Inflammatory macrophage treated with lipopolysaccharide for 4 hours (primary cell): ENCODE measurements at places on chromosomes 16 and 17.

DNA sequence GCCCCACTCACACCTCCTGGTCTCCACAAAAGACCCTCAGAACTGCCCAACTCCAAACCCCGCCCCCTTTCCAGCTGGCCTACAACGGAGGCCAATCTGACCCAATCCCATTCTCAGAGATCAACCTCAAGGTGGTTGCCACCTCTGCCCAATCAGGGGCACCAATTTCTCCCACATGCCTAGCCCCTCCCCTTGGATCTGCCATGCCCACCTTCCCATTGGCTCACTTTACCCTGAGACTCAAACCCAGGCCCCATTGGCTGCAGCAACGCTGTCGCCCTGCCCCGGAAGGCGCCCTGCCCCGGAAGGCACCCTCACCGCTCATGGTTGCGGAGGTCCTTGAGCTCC lies 10.6 kb downstream of the ZNF668 start:
- no peak for DNase-seq

DNA sequence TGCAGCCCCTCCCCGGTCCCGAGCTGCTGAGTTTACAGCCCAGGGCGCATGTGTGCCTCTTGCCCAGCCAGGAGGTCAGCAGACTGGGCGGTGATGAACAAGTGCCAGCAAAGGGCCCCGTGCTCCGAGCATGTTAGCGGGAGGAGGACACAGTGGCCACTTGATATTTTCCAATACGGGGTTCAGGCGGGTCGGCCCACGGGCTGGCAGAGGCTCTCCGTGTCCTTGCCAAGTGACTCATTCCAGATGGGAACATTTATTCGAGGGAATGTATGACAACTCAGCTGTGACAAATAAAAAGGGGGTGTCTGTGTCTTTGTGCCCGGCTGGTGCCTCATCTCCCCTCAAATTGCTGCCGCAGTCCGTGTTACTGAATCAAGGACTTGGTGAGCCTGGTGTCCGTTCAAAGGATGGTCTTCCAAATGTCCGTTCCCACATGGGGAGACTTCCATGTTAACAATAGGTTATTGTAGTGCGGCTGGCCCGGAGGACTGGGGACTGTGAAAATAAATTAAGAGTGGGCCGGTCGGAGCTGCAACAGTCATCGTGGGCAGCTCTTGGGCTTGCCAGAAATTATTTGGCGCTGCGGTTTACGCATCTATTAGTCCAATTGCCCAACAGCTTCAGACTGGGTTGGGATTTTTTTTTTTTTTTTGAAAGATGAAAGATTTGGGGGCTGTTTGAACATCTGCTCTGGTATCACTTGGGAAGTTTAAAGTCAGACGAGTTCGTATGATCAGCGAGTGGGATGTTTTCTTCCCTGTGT lies 174.0 kb upstream of the CIBAR2 start:
- DNase-seq, result no peak

- DNase-seq, result peak; percentile 40
These were observed 760 bp downstream of the SLFN12L start for GRCh38 chr17:35536664-35537171.

DNA sequence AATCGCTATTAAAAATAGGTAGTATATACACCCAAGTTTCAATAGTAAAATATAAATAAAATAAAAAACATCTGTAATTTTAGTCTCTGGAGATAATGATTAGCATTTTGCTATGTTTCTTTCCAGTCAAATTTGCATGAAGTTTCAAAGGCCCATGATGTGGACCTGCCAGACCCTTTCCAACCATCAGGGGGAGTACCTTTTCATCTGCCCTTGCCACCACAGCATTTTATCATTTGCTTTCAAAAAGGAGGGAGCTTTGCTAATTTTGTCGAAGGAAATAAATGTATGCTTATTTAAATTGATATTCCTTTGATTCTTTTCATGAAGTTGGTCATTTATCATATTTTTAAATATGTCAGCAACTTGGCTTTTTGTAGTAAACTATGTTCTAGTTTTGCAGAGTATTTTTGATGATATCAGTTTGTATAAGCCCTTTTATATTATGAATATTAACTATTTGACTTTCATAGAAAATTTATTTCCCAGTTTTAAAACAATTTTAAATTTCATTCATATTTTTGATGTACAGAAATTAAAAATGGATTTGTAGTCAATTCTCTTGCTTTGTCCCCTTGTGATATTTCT lies 115.2 kb upstream of the NETO2 start:
- peak; percentile 12 for DNase-seq

DNA sequence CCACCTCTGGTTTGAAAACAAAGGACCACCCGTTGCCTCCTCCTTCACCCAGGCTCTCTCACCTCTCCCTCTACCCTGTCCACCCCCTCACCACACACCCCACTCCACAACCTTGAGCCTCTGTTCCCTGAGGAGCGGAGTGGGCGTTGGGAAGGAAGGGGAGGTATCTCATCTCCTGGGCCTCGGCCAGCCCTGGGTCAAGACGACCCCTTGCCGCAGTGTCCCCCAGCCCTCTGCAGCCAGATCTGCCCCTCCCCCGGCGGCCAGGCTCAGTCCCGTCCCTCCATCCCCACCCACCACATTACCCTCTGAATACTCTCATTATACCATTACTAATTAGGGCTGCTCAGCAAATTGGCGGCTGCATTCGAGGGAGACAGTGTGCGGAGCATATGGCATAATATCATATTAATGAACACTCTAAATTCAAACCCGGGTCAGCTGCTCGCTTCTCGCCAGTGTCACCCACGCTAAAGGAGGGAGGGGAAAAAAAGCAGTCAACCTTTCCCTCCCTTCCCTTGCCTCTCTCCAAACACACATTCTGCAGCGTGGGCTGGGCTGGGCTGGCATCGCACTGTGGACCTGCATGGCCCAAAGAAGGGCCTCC lies 123.2 kb upstream of the LHX1 start:
- DNase-seq, result no peak

DNA sequence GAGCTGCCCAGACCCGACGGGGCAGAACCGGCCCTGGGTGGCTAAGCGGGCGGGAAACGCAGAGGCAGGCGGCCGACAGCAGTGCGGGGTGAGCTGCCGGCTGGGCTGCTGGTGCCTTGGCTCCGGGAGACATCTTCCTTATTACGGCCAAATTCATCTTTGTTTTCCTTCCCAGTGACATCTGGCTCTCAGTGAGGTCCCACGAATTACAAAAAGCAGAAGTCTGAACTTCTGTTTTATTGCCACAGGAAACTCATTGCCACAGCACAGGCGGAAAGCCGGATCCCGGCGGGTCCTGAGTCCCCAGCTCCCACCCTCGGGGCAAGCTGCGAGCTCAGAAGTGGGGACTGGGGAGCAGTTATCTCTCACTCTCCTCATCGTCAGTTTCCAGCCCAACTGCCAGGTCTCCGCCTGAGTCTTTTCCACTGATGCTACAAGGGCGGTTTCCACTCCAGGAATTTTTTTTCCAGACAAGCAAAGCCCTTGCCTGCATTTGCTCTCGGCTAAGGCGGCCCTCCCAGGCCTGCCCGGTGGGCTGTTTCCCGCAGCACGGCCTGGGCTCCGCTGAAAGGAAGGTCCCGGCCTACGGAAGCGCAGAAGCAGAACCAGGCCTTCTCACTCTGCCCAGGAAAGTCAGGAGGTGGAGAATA lies 40.3 kb downstream of the CBFA2T3 start:
- DNase-seq, result peak; percentile 83

GRCh38 chr17:73015722-73016276 lies 76.7 kb downstream of the SLC39A11 start:
- DNase-seq, result no peak

DNA sequence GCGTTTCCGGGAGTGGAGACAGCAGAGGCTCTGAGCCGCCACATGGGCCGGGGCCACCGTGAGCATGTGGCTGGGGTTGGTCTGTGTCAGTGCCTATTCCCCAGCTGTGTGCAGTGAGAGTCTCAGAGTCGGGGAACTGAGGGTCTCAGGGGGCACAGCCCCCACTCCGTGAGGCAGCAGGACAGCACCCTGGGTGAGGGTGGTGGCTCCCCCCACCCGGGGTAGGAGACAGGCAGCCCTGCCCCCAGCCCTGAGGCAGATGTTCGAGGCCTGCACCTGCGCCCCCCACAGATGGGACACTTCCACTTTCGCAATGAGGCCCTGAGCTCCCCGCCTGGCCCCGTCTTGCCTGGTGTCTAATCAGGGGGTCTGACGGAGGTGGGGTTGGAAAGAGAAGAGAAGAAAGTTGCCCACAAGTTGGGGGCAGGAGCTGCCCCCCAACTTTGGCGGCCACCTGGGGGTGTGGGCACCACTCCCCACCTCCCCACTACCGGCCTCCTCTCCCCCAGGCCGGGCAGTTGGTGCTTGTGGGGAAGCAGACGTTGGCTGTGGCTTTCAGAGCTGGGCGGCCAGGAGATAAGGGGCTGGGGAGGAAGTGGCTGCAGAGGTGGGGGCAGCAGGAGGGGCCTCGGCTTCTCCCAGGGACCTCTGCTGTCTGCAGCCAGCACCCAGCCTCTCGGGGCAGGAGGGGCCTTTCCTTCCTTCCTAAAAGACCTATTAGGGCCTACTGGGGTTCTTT lies 1.8 kb upstream of the CBFA2T3 start:
- no peak for DNase-seq

- DNase-seq, result no peak
These were observed 6.2 kb downstream of the WDR45B start for GRCh38 chr17:82642022-82642421.

- peak; percentile 43 for DNase-seq
These were observed 1.1 kb upstream of the MYH11 start for GRCh38 chr16:15857724-15858560.

GRCh38 chr16:78606545-78606944 lies 507.1 kb downstream of the WWOX start:
- DNase-seq, result no peak

DNA sequence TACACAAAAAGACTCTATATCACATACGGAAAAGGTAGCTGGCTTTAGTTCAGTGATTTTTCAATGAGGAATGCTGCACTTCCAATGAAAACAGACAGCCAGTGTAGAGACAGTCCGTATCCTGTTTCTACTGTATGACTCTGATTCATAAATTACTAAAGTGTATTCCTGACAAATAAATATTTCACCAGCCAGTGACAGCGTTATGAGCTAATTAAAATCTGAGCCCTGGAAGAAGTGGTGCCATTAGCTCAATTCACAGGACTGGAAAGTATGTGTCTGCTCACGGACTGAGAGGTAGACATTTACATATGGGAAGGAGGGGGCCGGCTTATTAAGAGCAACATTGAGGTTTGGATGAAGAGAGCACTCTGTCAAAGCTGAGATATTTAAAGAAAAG lies 207.9 kb upstream of the RBFOX1 start:
- no peak for DNase-seq

GRCh38 chr17:57689254-57689653 lies 55.8 kb downstream of the CCDC182 start:
- no peak for DNase-seq

DNA sequence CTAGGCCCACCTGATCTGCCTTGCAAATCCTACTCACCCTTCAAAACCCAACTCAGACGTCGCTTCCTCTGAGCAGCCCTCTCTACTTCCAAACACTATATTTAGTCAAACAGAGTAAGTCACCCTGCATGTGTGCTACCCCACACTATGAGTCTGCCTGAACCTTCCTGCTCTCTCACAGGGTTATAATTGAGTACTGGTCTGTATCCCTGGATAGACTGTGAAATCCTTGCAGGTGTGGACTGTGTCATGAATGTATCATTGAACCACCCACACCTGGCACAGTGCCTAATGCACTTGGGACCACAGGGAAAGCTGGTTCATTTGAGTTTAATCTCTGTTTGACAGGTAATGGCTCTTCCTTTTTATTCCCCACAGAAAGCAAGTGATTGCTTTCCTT lies 3.4 kb downstream of the FBXO39 start:
- no peak for DNase-seq
